ENCODE measurements at places on chromosomes 11 and 22.
A peak's percentile ranks its signal among the peaks of the same experiment; 100 is the strongest.

DNA sequence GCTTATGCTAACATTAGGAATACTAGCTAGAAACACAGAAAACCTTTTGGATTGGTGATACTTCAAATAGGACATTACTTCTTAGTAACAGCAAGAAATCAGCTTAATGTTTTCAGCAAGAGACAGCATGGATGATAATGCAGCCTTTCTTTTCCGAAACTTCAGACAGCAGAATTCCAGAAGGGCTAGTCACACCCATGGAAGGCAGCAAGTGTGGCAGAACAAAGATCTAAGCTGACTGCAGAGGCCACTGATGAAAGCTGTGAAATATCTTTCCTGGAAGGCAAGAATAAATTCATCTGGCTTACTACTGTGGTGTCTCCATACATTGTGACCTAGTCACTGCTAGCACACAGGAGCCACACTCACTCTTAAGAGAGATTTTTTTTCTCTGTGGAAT, 100.3 kb downstream of the CCDC83 start:
- peak; percentile 67 for DNase-seq

DNA sequence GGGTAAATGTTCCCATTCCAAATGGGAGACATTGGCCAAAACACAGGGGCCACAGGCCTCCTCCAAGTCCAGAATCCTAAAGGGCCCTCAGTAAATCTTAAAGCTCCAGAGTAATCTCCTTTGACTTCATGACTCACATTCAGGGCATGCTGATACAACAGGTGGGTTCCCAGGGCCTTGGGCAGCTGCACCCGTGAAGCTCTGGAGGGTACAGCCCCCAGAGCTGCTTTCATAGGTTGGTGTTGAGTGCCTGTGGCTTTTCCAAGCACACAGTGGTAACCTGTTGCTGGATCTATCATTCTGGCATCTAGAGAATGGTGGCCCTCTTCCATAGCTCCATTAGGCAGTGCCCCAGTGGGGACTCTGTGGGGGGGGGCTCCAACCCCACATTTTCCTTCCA, 54.0 kb downstream of the NELL1 start:
- no peak for DNase-seq

- DNase-seq: no peak
These were observed 23.7 kb upstream of the SORL1-AS1 start for GRCh38 chr11:121476379-121477032.

DNA sequence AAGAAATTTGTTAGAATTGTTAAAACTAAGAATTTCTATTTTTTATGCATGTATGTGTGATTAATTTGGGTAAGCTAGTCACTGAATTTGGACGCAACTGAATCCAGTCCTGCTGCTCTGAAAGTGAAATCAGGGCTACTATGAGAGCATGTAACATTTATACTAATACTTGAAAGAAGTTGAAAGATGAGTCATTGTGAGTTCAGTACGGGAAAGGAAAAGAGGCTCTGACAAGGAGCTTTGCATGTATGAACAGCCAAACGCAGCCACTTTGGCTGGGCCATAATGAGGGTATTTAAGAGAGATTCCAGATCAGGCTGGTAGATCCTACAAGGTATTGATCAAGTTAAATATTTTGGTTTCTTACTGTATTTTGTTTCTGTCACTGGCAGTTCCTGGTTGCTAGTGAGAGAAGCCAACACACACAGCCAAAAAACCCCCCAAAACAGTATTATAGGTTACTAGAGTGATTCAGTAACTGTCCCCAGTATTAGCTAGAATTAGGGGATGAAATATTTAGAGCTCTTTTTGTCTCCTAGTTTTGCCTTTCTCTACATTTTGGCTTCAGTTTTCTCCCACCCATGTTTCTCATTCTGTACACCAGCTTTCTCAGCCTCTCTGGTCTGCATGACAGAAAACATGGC, 14.1 kb downstream of the AASDHPPT start:
- DNase-seq: no peak

DNA sequence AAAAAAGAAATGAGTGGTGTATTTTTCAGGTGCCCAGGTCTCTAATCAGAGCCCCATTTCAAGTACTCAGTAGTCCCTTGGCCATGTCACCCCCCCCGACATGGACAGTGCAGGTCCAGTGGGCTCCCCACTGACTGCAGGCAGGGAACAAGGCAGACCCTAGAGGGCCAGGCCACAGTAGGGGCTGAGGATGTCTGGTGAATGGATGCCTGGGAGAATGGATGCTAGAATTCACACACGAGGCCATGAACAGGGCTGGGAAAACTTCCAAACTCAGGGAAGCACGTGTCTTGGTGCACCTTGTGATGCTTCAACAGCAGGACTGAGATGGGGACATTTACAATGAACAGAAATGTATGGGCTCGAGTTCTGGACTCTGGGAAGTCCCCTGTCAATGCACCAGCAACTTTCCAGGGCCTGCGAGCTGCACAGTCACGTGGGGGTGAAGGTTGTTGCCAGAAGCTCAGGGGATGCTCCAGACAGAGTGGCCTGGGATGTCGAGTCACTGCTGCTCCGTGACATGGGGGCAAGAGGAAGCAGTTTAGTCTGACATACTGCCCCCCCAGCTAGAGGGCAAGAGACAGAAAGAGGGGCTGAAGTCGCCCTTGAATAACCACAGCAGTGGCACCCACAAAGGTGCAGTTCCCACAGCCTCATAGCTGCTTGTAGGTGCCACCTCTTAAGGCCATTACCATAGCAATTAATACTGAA, 3.1 kb downstream of the APOBEC3G start:
- no peak for DNase-seq

GRCh38 chr11:111459506-111460270, 52.5 kb downstream of the BTG4 start:
- DNase-seq: no peak

DNA sequence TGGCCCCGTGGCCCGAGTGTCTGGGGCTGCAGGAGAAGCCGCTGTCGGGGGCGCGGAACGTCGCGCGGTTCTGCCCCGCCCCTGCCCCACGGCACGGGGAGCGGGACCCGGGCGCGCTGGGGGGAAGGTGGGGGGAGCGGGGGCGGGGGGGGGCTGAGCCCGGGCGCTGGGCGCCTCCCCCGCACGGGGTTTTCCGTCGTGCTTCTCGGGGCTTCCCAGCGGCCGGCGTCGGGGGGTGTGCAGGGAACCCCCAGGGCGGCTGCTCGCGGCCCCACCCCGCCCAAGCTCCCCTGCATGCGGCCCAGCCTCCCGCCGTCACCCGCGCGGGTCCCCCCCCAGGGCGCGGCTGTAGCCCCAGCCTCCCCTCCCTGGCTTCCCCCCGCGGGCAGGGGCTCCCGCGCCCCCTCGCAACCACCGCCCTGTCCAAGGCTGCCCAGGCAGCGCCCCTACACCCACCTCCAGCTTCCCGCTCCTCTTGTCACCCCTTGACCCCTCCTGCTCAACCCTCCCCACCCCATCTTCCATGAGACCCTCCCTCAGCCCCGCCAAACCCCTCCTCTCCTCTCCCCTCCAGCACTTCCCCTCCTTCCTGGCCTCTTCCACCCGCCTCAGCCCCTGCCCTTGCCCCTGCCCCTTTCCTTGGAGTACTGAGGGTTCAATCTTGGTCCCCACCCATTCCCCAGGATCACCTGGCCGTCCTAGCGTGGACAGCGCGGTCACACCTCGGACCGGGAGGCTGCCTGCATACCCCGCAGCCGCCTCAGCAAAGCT, 1.7 kb downstream of the IL17REL start:
- DNase-seq: no peak

GRCh38 chr11:27487706-27488105, 15.1 kb upstream of the LGR4 start:
- no peak for DNase-seq

GRCh38 chr22:40236131-40236665, 58.5 kb downstream of the TNRC6B start:
- no peak for DNase-seq

GRCh38 chr11:16252373-16252772, 104.0 kb downstream of the SOX6 start:
- no peak for DNase-seq

- peak; percentile 75 for DNase-seq
These were observed 1.7 kb upstream of the IGSF22 start for GRCh38 chr11:18727479-18728236.

DNA sequence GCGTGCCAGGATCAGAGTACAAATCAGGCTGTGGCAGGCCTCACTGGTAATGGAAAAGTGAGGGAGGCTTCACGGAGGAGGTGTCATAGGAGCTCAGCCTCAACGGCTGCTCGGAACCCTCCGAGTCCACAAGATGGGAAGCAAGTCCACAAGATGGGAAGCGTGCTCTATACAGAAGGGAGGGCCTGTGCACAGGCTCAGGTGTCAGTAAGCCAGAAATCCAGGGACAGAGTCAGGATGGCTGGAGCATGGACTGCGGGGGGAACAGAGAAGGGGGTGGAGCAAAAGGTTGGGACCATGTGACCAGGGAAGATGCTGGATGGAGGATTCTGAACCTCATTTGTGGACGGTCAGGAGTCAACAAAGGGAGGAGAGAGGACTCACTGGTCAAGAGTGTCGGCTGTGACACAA, 3.4 kb upstream of the DPP3 start:
- no peak for DNase-seq

GRCh38 chr11:72578991-72579815, 95.0 kb downstream of the PDE2A start:
- DNase-seq: no peak

GRCh38 chr11:12604557-12605153, 69.6 kb upstream of the TEAD1 start:
- no peak for DNase-seq

- no peak for DNase-seq
These were observed 157.4 kb downstream of the NAV2 start for GRCh38 chr11:19869946-19870589.

DNA sequence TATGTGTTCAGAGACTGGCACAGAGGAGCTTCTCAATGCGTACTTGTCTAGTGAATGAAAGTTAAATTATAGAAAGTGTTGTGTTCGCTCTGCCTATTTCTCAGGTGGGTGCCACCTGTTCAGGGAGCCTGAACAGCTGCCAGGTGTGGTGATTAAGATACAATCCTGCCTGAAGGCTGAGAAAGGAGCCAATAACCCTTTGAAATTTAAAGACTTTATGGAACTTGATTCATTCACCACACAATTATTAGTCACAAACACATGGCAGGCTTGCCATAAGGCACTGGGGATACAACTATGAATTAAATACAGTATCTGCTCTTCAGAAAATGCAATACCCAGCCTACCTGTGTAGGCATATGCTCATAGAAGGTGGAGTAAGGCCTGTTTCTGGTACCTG, 92.9 kb upstream of the AMOTL1 start:
- DNase-seq: no peak
